T-helper 17 cell (primary cell): ENCODE measurements at places on chromosomes 3 and 15.

GRCh38 chr15:41806291-41807181 is 21.4 kb upstream of the JMJD7 start:
- no peak for DNase-seq

GRCh38 chr3:107699682-107700081 is 176.9 kb downstream of the BBX start:
- no peak for DNase-seq

DNA sequence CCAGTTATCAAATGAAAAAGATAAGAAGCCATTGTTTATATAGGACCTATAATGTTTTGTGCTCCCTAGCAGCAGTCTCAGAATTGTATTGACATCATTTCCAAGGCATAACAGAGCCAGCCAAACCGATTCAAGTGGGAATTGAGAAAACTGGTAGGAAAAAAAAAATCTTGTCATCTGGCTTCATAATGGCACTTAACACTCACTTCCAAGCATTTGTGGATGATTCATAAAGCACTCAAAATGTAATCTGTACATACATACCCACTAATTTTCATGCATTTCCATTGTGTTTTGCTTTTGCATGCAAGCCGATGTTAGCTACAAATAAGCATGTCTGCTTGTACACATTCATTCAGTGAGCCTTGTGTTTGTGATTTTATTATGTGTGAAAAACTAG is 18.6 kb upstream of the TRPC1 start:
- no peak for DNase-seq

DNA sequence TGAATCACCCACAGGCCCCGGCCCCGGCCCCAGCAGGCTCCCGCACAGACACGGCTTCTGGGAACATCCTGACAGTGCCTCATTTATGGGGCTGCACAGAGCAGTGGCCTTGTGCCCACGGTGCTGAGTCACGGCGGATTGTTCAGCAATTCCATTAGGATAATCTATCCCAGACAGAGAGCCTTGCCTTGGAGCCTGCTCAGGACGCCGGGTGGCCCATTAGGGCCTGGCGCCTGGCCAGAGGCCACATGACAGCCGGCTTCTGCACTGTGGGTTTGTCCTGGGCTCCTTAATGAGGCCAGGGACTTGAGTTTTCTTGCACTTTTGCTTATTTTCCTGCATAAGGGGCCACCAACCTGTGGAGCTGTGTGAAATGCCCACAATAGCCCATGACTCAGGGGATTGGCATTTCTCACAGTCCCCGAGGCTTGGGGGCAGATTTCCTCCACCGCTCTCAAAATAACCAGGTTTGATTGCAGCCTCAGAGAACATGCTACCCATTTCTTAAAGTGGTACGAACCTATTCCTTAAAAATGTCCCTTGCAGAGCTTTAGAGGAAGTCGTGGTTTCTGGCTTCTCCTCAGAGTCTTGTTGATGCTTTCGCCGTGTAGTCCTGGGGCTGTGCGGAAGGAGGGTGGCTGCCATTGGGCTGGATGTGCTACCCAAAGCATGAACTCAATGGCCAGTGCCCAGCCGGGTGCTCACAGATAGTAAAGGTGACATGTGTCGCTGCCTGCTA is 19.0 kb downstream of the SYNM start:
- DNase-seq = no peak

GRCh38 chr3:73094129-73094528 is 32.7 kb downstream of the EBLN2 start:
- DNase-seq = no peak

GRCh38 chr15:53566912-53567311 is 192.6 kb downstream of the WDR72 start:
- DNase-seq = no peak
